ENCODE measurements at places on chromosomes 6 and 20.

- DNase-seq, result no peak
These were observed 12.5 kb upstream of the RALGAPB start for GRCh38 chr20:38460040-38460623.

- DNase-seq, result peak; percentile 81
These were observed 93.2 kb downstream of the DLGAP4 start for GRCh38 chr20:36399147-36399968.

DNA sequence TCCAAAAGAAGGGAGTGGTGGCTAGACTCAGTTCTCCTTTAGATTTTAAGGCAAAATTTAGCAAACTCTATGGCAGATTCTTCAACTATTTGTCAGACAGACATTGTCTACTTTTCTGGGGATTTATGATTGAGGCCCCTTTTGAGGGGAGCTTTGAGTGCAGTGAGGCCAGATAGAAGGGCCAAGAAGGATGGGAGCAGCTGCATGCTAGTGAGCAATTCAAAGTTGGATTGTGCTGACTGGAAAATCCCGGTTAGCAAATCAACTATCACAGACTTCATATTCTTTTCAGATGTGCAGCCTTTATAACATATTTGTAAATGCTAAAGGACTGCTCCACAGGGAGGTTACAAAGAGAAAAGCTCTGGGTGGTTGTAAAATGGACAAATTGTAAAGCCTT lies 35.0 kb upstream of the ESR1 start:
- DNase-seq, result no peak

- no peak for DNase-seq
These were observed 17.1 kb upstream of the RPN2 start for GRCh38 chr20:37161830-37162549.

GRCh38 chr6:54574671-54575070 lies 266.4 kb downstream of the TINAG start:
- no peak for DNase-seq

- DNase-seq, result peak; percentile 74
These were observed at the start of gene SCGN for GRCh38 chr6:25652007-25652515. TSS of gene SCGN (plus strand) at chr6:25652215. CDS start at chr6:25652404, 189 bp downstream.

DNA sequence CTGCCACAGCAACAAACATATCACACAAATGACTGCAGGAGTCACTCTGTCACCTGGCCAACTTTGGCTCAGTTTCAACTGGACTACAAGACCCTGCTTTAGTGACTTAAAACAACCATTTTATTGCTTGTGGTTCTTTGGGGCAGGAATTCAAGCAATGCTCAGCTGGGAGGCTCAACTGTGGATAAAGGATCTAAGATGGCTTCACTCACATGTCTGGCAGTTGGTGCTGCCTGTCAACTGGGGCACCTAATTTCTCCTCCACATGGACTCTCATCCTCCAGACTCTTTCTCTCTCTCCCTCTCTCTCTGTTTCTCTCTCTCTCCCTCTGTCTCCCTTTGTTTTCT lies 2.8 kb upstream of the EPB41L2 start:
- DNase-seq, result no peak

DNA sequence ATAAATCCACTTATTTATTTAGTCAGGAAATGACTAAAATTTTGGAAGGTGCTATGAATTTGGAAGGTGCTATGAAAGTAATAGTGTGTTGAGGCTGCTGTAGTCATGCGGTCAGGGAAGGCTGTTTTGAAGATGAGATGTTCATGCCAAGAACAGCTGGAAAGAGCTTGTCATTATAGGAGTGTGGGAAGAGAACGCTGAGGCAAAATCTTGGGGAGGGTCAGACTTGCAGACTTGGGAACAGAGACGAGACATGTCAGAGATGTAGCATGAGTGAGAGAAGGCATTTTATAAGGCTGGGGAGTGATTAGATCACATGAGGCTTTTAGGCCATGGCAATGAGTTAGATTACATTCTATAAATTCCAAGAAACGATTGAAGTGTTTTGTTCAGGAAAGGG lies 124.0 kb upstream of the B3GAT2 start:
- DNase-seq, result no peak

- no peak for DNase-seq
These were observed 148.2 kb downstream of the BCKDHB start for GRCh38 chr6:80254716-80255115.

GRCh38 chr6:167759912-167760311 lies 66.8 kb upstream of the AFDN start:
- DNase-seq, result no peak

DNA sequence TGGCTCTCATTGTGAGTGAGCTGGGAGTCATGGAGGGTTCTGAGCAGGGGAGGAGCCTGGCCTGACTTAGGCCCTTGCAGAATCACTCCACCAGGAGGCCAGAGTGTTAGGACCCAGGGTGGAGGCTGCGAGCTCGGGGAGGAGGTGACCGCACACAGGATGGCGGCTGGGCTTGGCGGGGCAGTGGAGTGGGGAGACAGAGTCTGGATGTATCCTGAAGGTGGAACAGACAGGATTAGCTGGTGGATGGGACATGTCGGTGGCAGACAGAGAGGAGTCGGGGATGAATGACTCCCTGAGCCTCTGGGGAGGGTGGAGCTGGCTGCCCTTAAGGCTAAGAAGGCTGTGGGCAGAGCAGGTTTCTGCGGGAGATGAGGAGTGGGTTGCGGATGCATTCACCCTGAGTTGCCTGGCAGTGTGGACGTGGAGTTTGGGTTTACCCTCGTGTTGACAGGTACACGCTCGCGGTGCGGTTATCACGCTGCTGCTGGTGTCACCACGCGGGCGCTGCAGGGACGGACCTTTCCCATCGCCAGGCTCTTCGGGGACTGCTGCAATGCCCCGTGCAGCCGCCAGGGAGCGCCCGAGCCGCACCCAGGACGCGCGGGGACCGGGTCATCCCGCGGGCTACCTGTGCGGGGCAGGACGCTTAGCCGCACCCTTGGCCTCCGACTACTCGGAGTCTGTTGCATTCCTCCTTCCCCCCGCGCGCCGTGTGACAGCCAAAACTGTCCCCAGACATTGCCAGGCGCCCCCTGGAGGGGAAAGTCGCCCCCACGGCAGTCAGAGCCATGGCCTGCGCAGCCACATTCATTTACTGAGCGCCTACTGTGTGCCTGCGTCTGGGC lies 43.0 kb upstream of the PTGIS start:
- peak; percentile 91 for DNase-seq

DNA sequence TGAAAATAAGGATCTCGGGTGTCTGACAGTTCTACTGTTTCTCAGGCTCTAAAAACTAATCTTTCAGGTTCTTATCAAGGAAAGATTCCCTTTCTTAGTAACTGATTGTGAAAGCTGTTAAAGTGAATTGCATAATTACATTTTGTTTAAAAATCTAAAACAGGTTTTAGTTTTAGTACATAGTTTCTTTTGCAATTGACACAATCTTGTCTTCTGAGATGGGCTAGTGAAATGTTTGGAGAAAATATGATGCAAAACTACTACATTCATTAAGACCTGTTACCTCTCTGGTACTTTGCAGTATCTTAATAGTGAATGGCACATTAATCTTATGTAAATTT lies 298.4 kb downstream of the UTRN start:
- no peak for DNase-seq

DNA sequence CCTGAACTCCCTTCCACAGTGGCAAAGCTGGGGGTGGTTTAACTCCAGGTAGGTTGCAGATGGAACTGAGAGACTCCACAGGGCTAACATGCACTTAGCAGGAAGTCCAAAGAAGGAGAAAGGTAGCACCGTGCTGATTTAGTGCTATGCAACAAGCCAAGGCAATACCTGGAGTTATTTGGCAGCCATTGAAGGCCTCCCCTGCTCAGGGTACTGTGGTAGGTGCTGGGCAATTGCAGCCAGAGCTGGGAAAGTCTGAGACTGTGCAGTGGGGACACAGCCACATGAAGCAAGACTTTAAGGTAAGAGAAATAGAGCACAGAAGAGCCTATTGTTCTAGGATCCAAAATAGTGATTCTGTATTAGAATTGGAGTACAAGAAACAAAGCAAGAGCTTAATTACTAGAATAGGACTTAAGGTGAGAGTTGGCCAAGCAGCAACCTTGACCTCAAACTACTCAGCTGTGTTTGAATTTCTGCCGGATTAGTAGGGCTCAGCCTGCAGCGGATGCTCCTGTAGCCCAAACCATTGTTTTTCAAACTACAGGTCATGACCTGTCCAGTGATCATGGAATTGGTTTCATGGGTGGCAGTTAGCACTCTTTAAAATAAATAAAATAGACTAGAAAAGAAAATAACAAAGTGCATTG lies 80.8 kb upstream of the STMND1 start:
- DNase-seq, result no peak

DNA sequence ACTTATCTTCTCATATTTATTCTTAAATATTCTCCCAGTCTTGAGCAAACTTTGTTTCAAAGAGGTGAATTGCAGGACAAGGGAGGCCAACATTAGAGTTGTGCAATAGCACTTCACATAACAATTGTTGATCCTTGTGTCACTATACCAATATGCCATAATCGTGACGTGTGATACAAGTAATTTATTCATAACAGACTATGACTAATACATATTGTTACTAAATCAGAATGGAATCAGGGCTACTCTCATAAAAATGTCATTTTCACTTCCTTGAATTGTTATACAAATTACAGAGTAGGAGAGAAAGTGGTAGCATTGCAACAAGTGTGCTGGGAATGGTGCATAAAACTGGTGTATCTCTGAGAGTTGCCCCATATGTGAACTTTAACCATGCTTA lies 37.2 kb upstream of the PLCB1 start:
- DNase-seq, result no peak

GRCh38 chr6:152636609-152637295 lies 410 bp downstream of the SYNE1 start:
- DNase-seq, result peak; percentile 70

GRCh38 chr6:15369838-15370237 lies 124.0 kb downstream of the JARID2 start:
- DNase-seq, result no peak

GRCh38 chr6:2038092-2038491 lies 207.3 kb downstream of the GMDS start:
- DNase-seq, result no peak

GRCh38 chr6:144008120-144008811 lies at the start of gene PLAGL1:
TSS of gene PLAGL1 (minus strand) at chr6:144008259. CDS start at chr6:143948136, 60,123 bp downstream.
- peak; percentile 38 for DNase-seq

GRCh38 chr20:58312836-58313235 lies 3.3 kb downstream of the RAB22A start:
- no peak for DNase-seq

- no peak for DNase-seq
These were observed 33.8 kb upstream of the MRPS10 start for GRCh38 chr6:42251500-42251899.

DNA sequence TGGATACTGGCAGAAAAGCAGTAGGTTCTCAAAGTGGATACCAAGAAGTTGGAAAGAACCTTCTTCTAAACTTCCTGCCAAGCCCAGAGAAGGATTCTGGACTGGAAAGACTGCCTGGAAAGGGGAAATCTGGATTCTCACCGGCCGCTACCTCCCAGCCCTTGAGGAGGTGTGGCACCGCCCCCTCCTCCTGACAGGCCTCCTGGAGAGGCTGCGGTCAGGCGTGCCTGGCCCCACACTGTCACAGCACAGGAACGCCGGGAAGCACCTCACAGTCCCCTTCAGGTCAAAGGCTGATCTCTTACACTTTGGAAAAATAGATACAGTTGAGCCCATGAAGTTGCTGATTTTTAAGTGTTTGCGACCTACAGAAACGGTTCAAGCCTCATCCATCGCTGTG lies 16.3 kb upstream of the PDE10A start:
- DNase-seq, result no peak

- DNase-seq, result no peak
These were observed 183.9 kb downstream of the DLL1 start for GRCh38 chr6:170106906-170107525.

DNA sequence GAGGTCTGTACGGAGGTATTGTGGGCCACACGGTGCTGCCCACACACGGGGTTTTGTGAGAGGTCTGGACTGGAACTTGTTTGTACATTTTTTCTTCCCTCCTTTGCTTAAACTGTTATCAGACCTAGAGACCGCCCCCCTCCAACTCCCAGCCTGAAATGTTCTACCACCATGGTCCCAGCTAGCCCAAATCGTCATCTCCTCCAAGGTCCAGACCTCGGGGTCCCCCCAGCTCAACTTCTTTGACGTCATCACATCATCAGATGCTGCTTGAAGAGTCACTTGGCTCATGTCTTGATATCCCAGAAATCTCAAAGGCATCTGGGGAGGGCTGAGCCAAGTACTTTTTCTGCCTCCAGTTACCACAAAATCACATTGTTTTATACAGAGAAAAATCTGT lies 2.8 kb upstream of the CCDC170 start:
- DNase-seq, result no peak

DNA sequence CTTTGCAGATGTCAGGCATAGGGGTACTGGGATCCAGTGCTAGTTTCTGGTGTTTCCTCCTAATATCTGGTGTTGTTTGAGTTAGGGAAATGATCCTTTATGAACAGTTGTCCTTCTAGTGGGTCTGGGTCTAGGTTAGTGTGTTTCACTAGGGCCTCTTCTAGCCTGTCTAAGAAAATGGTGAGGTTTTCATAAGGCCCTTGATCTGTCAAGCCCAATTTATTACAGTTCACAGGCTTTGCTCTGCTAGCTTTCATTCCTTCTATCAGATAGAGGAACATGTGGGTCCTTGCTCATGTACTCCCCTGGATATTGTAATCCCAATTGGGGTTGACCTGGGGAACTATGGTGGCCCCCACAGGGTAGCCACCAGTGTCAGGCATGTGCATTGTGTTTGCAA lies 2.8 kb downstream of the ERVFRD-1 start:
- DNase-seq, result no peak

- DNase-seq, result no peak
These were observed 126.0 kb upstream of the TOP1 start for GRCh38 chr20:40902661-40903060.

- peak; percentile 31 for DNase-seq
These were observed 11.7 kb downstream of the TFEB start for GRCh38 chr6:41723530-41724227.

DNA sequence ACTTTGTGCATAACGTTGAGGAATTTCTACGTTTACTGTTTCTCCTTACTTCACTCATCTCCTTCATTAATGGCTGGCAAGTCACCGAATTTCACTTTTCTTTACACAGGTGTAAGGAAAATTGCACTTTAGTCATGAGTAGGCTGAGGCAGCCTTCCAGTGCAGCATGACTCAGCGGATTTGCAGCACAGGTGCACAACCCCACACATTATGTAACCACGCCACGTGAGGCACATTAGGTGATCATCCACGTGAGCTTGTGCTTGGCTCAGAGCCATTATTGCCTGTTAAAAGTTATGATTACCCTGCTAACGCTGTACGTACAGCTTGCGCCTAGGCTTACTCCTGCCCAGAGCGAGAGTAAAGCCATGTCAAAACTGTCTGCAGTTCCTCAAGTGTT lies 158.8 kb downstream of the NKAIN2 start:
- DNase-seq, result no peak

GRCh38 chr6:10531942-10532341 lies 10.8 kb downstream of the GCNT2 start:
- no peak for DNase-seq

DNA sequence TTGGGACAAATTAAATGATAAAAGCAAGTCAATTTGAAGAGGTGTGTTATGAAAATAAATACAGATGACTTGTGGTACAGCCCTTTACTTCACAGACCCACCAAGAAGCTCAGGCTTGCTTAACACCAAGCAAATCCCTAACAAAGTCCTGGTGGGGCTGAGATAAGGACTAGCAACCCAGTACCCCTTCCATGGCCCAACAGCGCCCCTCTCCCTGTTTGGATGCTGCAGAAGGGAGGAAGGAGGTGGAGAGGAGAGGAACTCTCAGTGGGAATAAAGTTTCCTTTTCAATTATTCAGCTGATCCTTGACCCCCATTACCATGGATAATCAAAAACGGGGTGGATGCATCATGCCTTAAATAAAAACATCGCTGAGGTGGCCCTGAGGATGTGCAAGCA lies 4.5 kb upstream of the ZNF831 start:
- no peak for DNase-seq

Data from glutamatergic neuron (in vitro differentiated cells).